RPMI7951 (cell line): ENCODE measurements at places on chromosomes 7 and 10. TPM values are rescaled to one million over a fixed set of nuclear protein-coding genes. Genes with fewer than 3 reads are reported as not detected.
A peak's percentile ranks its signal among the peaks of the same experiment; 100 is the strongest.

GRCh38 chr10:75617485-75618155, 186.2 kb downstream of the LRMDA start:
- DNase-seq: no peak

The FAM221A gene
- total RNA-seq: 0.72 and 1.7 TPM in 2 replicates

The JAKMIP3 gene
- total RNA-seq: not detected in 2 replicates

DNA sequence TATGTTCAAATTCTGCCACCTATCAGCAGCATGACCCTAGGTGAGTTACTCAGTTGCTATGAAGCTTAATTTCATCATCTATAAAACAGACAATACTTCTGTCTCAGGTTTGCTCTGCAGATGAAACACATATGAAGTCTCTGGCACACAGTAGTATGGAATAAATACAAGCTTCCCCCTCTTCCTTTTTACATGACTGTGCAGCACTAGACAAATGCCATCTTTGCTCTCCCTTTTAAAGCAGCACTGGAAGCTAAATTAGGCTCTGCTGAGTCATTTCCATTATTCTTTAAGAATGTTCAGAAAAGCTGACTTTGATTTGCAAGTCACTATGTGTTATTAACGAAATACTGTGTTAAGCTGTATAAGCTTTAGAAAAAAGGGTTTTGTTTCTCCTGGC, 40.7 kb upstream of the ANAPC16 start:
- DNase-seq: peak; percentile 59

The MRLN gene
- total RNA-seq: not detected in 2 replicates

- no peak for DNase-seq
Observed at GRCh38 chr10:63013755-63014154, 119.4 kb upstream of the NRBF2 start.

The IDI2 gene
- total RNA-seq: not detected in 2 replicates

The ANKRD7 gene
- 2.3 and 4.6 TPM in 2 replicates for total RNA-seq

The HABP2 gene
- total RNA-seq: not detected in 2 replicates

The CCZ1B gene
- 34.9 and 45.2 TPM in 2 replicates for total RNA-seq

DNA sequence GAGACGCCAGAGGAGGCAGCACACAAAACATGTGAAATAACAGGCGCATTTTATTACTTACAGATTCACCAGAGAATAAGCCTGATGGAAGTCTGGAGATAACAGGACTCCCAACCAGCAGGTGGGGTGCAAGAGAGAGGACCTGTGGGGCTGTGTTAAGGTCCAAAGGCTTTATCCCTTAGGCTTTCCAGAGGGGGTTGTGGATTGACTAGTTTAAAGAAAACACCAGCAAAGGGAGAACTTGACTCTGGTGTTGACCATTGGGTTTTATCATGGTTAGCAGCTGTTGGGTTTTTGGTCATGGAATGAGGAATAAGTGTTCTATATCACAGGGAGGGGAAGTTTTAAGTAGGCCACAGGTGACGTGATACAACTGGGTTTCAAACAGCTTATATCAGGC, 1.6 kb upstream of the CRPPA start:
- no peak for DNase-seq

GRCh38 chr7:24475166-24475961, 97.9 kb upstream of the PALS2 start:
- no peak for DNase-seq

GRCh38 chr10:21497177-21497807, 28.2 kb downstream of the SKIDA1 start:
- DNase-seq: peak; percentile 93

DNA sequence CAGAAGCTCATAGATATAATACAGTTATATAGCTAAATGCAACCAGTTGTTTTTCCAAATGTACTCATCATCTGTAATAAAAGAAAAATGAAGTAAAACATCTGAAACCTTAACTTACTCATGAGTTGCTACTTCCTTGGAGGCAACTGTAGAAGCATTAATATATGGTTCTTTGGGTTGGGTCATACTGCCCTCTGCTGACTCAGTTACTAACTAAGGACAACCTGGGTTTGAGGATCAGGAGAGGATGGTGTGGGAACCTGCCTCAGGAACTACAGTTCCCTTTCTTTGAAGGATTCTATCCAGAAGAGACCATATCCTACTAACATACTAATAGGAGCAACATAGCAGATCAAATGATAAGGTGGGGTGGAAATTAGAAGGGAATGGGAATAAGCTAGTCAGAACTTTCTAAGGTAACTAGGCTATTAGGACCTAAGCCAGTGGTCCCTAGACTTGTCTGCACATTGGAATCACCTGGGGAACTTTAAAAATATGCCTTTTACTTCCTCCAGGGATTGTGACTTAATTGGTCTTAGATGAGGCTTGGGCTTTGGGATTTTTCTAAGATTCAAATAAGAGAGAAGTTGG, 20.7 kb downstream of the COX15 start:
- DNase-seq: peak; percentile 47

GRCh38 chr7:95749515-95749914, 22.8 kb upstream of the DYNC1I1 start:
- no peak for DNase-seq

DNA sequence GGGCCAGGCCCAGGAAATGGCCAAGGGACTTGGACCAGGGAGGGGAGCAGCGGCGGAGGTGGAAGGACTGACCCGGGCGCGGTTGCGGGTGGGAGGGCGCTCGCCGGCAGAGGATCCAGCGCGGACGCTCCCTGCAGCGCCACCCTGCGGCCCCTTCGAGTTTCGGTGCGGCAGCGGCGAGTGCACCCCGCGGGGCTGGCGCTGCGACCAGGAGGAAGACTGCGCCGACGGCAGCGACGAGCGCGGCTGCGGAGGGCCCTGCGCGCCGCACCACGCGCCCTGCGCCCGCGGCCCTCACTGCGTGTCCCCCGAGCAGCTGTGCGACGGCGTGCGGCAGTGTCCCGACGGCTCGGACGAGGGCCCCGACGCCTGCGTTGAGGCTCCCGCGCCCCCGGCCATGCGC, 16.8 kb upstream of the ZNF467 start:
- DNase-seq: no peak

DNA sequence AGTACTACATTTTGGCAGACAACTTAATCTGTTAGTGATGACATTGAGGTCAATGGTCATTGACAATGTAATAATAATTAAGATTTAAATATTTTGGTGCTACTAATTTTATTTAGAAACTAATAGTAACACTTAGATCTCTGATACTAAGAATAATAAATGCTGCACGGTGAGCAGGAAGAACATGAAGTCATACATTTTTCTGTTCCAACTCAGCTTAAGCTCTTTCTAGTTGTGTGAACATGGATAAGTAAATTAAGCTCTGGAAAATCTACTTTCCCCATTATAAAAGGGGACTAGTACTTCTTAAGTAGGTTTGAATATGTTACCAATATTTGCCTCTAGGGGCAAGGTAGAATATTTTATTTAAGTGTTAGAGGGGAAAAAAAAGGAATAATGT, 65.9 kb upstream of the MEOX2 start:
- no peak for DNase-seq

DNA sequence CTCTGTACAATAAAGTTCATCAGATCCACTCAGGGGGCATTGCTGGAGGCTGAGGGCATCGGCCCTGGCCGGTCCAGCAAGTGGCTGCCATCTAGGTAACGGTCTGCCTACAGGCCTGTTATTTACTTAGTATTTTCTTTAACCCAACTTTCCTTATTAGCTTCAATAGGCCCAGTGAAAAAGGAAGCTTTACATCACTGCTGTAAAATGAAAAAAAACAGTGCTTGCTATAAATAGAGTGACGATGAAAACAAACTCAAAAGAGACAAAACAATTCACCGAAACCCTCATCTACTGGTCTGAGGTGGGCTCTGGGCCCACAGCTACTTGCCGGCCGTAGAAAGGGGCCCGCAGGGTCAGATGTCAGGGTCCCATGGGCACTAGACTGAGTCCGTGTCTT, 192.5 kb downstream of the ELFN1 start:
- DNase-seq: no peak

The TMEM270 gene
- not detected in 2 replicates for total RNA-seq

GRCh38 chr10:60414877-60415585, 25.4 kb upstream of the ANK3 start:
- DNase-seq: peak; percentile 91

DNA sequence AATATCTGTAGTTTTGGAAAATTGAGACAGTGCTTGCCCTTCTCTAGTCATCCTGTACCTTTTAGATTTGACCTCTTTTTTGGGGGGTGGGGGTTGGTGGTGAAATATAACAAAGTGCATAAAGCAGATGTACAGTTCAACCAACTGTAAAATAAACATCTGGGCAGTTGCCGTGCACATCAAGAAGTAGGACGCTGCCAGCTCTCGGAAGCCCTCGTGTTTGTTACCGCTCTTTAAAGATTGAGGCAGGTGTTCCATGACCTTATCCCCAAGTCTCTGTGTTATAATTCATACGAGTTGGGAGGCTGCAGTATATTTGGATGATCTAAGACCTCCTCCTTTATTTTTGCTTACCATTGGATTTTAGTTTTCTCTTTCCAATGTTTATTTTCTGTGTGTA, 55.1 kb downstream of the SDK1 start:
- DNase-seq: no peak

The INSYN2A gene
- total RNA-seq: under 0.01 TPM in 1 of 2 replicates, not detected in the other
